Activated CD4-positive, alpha-beta T cell treated with anti-CD3 and anti-CD28 coated beads, Interleukin-2, amount 50 U/mL, for 1 hour (primary cell): ENCODE measurements at places on chromosomes 5 and 9.

GRCh38 chr9:111937301-111937700 is 40.7 kb downstream of the UGCG start:
- DNase-seq, result no peak

DNA sequence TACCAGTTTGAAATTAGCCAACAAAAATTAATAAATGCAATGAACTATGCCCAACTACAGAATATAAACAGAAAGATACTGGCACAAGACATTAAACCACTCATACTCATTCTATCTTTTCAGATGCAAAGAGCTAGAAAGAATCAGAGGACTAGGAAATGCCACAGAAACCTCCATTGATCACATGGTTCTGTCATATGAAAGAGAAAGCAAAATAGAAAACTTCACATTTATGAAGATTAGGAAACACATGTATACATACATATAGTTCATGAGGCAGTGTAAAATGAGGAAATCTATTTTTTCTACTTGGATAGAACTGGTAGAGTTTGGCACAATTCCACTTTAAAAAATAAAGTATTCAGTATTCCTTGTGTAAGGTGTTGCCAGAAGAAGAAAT is 275.1 kb upstream of the PTGER4 start:
- no peak for DNase-seq

- no peak for DNase-seq
These were observed 91.1 kb downstream of the ENC1 start for GRCh38 chr5:74549384-74549783.

GRCh38 chr5:73419117-73419464 is 29.5 kb downstream of the FOXD1 start:
- DNase-seq, result no peak

DNA sequence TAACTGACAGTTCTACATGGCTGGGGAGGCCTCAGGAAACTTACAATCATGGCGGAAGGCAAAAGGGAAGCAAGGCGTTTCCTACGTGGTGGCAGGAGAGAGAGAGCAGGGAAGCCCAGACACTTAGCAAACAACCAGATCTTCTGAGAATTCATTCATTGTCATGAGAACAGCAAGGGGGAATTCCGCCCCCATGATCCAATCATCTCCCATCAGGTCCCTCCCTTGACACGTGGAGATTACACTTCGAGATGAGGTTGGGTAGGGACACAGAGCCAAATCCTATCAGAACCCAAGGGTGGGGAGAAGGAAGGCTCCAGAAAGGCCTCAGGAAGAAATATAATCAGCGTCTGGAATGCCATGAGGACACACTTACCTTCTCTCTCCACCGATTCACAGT is 34.3 kb downstream of the KIF4B start:
- no peak for DNase-seq
